ENCODE measurements at places on chromosomes 1 and 21.

GRCh38 chr1:235834620-235835019 is 32.1 kb downstream of the LYST start:
- no peak for DNase-seq

- DNase-seq, result no peak
Observed at GRCh38 chr21:41932191-41932575, 21.6 kb downstream of the C2CD2 start.

DNA sequence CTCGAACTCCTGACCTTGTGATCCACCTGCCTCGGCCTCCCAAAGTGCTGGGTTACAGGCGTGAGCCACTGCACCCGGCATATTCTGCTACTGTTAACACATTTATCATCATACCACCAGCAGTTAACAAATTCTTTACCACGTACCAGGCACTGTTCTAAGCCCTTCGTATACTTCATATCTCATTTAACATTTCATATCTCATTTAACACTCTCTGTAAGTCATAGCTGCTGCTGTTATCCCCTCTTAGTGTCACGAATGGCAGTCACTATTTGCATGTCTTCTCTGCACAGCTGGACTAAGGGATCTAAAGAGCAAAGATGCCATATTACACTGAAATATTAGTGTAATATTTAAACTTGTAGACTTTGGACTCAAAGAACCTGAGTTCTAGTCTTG is 462.5 kb upstream of the DAB1 start:
- no peak for DNase-seq

GRCh38 chr21:44275041-44275440 is 10.6 kb upstream of the AIRE start:
- DNase-seq, result no peak

- no peak for DNase-seq
Observed at GRCh38 chr1:94648225-94649007, 106.9 kb upstream of the F3 start.

GRCh38 chr1:40956407-40956806 is 23.1 kb upstream of the CTPS1 start:
- DNase-seq, result no peak

- DNase-seq, result no peak
Observed at GRCh38 chr21:40752125-40752524, 94.8 kb downstream of the DSCAM start.

GRCh38 chr21:27799861-27800260 is 833.0 kb upstream of the ADAMTS5 start:
- DNase-seq, result no peak

DNA sequence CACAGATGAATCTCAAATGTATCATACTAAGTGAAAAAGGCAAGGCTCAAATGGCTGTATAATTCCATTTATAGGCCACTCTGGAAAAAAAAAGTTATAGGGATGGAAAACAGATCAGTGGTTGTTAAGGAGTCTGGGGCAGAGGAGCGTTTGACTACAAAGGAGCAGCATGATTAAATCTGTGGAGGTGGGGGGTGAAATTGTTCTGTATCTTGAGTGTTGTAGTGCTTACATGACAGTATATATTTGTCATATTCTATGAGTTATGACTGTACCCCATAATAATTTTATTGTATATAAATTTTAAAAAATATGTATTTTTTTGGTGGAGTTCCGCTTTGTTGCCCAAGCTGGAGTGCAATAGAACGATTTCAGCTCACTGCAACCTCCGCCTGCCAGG is 10.3 kb downstream of the TAF12 start:
- no peak for DNase-seq

- DNase-seq, result no peak
Observed at GRCh38 chr1:36133484-36133883, 8.5 kb upstream of the COL8A2 start.

DNA sequence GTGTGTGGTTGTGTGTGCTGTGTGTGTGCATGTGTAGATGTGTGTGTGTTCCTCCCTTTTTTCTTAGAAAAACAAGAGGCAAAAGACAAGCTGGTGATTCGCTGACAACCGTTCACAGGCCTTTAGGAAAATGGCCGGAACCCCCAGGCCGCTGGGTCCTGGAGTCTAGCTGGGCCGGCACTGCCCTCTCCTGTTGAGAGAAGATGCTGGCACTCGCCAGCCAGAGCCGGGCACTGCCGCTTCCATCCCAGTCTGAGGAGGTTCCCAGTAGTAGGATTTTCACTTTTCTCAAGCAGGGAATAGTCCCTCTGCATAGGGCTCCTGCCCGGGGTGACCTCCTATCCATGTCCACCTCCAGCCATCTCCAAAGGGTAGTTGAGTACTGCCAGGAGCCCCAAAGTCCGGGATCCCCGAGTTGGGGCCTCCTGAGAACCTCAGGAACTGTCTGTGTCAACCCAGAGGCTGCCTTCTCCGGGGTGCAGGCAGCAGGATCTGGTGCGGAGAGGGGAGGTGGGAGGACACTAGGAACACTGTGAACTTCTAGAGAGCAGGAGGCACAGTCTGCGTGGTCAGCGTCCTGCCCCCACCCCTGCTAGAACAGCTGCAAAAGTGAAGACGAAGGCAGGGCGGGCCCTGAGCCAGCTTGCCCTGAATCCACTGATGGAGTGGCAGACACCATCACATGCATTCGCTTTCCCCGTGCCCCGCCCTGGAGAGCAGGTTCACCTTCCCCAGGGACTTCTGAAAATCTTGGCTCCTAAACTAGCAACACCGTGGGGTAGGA is 44.1 kb upstream of the ARHGEF16 start:
- DNase-seq, result no peak

DNA sequence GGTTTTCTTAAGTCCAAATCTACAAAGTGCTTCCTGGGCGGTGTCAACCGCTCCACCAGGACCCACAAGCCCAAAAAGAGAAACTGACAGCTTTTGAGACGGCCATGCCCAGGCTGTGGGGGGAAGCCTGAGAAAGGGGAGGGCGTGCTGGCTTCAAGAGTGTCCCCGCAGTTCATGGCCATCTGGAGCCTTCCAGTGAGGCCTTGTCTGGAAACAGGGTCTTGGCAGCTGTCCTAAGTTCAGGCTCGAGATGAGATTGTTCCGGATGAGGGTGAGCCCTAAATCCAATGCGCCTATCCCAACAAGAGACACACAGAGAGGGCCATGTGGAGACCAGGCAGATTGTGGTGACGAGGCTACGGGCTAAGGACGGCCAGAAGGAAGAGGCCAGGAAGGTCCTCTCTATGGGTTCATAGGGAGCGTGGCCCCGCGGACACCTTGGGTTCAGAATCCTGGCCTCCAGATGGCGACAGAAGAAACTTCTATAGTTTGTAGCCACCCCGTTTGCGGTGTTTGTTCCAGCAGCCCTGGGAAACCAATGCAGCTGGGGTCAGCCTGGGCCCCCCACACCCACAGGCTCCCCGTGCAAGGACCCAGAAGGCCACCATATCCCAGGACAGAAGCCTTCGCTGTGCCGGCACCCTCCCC is 70.2 kb downstream of the ARHGEF16 start:
- no peak for DNase-seq

DNA sequence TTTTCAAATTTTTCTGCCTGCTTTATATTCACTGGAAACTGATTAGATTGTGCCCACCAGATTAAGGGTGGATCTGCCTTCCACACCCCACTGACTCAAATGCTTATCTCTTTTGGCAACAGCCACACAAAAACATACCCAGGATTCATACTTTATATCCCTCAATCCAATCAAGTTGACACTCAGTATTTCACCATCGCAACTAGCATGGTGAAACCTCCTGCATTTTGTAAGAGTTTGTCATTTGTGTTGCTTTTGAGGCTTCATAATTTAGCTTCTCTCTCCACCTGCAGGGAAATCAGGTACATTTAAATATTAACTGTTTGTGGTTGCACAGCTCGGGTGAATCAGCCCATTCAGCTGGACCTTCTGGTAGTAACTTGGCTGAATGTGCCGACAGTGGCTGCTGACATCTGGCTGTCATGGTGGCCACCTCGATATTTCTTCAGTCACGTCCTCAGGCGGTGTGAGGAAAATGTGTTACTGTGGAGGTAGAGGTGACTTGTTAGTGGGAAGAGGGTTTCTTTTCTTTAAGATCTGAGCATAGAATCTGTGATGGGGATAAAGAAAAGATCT is 224.0 kb downstream of the PTBP2 start:
- no peak for DNase-seq

DNA sequence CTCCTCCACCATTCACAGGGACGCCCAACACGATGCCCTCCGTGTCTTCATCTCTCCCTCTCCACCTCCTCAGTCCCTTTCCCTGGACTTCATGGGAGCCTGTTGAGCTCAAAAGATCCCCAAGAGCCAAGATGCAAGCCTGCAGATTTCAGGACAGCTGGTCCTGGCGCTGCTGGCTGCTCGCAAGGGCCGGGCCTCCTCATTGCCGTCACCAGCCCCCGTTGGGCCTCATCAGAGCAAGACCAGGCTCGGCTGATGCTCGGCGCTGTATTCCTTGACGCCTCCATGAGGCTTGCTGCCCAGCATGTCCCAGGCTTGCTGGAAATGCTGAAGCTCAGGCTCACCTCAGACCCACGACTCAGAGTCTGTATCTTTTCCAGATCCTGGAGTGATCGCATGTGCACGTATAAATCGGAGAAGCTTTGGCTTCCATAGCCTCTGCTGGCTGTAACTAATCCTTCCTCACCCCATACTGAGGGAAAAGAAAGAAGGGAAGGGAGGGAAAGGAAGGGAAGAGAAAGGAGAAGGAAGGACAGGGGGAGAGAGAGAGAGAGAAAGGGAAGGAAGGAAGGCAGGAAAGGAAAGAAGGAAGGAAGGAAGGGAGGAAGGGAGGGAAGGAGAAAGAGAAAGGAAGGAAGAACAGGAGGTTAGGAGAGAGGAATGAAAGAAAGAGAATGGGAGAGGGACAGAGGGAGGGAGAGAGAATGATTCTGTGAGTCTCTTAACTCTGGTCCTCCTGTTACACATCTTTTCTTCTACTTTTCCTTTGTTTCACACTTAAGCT is 94.6 kb downstream of the KCNJ15 start:
- no peak for DNase-seq

DNA sequence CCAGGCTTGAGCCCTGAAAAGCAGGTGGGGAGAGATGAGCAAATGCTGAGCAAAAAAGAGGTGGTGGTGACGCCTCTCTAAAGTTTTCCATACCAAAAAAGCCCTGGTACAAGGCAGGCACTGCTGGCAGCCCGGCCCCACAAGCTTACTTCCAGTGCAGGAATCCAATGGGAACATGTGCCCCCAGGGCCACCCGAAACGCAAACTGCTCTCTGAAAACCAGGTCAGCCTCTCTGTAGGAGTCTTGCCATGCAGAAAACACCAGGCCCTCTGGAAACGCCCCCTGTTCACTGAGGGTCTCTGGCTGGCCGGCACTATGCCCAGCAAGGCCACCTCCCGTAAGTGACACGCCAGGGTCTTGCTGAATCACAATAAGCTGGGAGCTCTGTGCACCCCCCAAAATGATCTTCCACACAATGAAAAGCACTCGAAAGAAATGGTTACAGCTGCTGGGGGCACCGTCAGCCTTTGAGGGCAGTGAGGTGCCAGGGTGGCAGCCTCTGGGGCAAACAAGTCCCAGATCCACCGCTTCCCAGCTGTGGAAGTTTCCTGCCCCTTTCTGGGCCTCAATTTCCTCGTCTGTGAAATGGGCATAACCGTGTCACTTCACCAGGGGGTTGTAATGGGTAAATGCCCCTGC is 170.5 kb downstream of the TOMM20 start:
- DNase-seq, result no peak

- no peak for DNase-seq
Observed at GRCh38 chr1:20278692-20279130, 12.0 kb upstream of the VWA5B1 start.

DNA sequence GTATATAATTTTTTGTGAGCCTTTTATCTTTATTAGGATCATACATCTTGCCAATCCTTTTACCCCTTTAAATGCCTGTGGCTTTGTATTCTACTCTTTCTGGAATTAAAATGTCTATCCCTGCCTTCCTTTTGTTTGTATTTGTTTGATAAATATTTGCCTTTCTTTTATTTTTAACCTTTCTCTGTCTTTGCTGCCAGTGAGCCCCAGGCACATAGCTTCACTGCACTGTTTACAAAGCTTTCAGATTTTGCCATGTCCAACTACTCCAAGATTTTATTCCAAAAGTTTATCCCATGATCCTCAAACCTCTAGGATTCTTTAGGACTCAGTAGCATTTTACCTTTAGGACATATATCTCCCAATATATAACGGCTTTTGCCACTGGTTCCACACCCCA is 281.2 kb downstream of the PAPPA2 start:
- DNase-seq, result no peak
